Upper lobe of right lung (tissue), 1 donor: ENCODE measurements at places on chromosomes 1 and 21. TPM values are rescaled to one million over a fixed set of nuclear protein-coding genes. Genes with fewer than 3 reads are reported as not detected.

ERICH3 gene
- total RNA-seq: not detected

LGR6 gene
- total RNA-seq: 1.8 TPM

DIO1 gene
- total RNA-seq: not detected

VCAM1 gene
- total RNA-seq: 8.1 TPM

- no peak overlapping the region for H3K4me3 ChIP-seq
- no peak for DNase-seq
- no peaks in the 10 kb centered on the region for H3K27me3 ChIP-seq
- no peaks in the 10 kb centered on the region for H3K4me1 ChIP-seq
- H3K36me3 ChIP-seq: peaks cover 65% of the 10 kb centered on the region
These were observed 38.4 kb downstream of the F3 start for GRCh38 chr1:94503153-94503552.

GRCh38 chr21:17679002-17679600, 66.4 kb upstream of the BTG3 start:
- no peaks in the 10 kb centered on the region for H3K4me1 ChIP-seq
- H3K4me3 ChIP-seq: no peak overlapping the region
- no peak overlapping the region for H3K27ac ChIP-seq
- H3K27me3 ChIP-seq: no peaks in the 10 kb centered on the region
- DNase-seq: no peak

- H3K27ac ChIP-seq: no peak overlapping the region
- H3K27me3 ChIP-seq: no peaks in the 10 kb centered on the region
These were observed 36.2 kb downstream of the TLR5 start for GRCh38 chr1:223106856-223107255.

- H3K36me3 ChIP-seq: no peaks in the 10 kb centered on the region
- H3K4me1 ChIP-seq: no peaks in the 10 kb centered on the region
These were observed 500.4 kb downstream of the PTPRU start for GRCh38 chr1:29736582-29737188.

DNA sequence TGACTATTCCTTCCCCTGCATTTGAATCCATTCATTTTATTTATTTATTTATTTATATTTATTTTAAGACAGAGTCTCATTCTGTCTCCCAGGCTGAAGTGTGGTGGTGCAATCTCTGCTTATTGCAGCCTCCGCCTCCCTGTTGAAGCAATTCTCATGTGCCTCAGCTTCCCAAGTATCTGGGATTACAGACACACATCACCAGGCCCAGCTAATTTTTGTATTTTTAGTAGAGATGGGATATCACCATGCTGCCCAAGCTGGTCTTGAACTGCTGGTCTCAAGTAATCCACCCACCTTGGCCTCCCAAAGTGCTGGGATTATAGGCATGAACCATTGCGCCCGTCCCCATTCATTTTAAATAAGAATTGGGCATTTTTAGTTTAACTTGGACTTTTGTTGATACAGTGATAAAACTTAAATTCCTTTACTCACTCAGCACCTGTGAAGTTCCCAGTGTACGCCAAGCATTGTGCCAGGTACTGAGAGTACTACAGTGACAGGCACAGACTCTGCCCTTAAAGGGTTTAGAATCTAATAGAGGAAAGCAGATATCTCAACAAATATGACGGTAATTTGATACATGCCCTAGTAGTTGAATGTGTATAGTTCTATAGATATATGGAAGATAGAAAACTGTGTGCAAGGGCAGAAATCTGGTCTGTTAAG, 90.5 kb downstream of the PTPRC start:
- DNase-seq: no peak
- H3K27me3 ChIP-seq: no peaks in the 10 kb centered on the region
- H3K27ac ChIP-seq: no peak overlapping the region
- peaks cover 10% of the 10 kb centered on the region for H3K36me3 ChIP-seq
- H3K4me1 ChIP-seq: no peaks in the 10 kb centered on the region
- no peak overlapping the region for H3K4me3 ChIP-seq
